ENCODE measurements at places on chromosomes 4 and X.

DNA sequence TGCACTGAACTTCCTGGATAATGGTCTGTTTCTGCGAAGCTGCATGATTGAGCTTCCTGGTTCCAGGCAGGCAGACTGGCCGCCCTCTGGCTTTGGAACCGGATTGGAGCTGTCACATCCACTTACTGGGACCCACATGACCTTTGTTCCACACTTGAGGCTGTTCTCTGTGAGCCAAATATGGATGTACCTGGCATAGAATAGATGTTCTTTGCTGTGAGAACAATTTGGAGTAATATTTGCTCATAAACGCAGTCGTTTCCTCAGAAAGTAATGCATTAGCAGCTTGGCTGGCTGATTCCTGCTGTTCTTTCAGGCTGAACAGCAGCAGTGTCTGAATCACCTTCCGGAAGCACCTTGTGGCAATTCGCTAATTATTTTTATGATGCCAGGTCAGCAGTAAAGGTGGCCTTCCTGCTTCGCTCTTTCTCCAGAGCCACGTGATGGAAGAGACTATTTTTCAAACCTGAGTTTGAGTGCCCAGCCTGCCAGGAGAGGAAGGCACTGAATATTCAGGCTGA, 78.1 kb upstream of the BOD1L1 start:
- no peak for DNase-seq

DNA sequence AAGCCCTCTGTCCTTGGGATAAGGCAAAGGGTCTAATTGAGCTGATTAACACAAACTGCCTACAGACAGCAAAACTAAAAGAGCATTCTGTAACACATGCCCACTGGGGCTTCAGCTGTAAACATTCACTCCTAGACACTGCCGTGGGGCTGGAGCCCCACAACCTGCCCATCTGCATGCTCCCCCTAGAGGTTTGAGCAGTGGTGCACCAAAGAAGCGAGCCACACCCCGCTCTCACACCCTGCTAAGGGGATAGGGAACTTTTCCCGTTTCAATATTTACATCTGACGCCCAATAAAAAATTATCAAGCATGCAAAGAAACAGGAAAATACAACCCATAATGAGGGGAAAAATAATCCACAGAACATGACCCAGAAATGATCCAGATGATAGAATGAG, 46.9 kb upstream of the HSD17B10 start:
- no peak for DNase-seq

GRCh38 chrX:153686711-153687110, 1.0 kb upstream of the SLC6A8 start:
- DNase-seq: no peak

DNA sequence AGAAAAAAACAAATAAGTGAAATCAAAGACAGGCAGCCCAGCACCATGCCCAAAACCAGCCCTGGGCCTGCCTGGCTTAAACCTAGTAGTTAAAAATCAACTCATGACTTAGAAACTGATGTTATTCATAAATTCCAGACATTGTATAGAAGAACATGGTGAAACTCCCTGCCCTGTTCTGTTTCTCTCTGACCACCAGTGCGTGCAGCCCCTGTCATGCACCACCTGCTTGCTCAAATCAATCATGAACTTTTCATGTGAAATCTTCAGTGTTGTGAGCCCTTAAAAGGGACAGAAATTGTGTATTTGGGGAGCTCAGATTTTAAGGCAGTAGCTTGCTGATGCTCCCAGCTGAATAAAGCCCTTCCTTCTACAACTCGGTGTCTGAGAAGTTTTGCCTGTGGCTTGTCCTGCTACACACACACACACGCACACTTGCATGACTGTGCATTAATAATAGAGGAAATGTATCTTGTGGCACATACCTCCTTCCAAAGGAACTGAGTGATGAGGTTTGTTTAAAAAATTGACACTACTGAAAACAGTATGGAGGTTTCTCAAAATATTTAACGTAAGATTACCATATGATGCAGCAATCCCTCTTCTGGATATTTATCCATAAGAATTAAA, 39.2 kb upstream of the UGT2B7 start:
- no peak for DNase-seq

DNA sequence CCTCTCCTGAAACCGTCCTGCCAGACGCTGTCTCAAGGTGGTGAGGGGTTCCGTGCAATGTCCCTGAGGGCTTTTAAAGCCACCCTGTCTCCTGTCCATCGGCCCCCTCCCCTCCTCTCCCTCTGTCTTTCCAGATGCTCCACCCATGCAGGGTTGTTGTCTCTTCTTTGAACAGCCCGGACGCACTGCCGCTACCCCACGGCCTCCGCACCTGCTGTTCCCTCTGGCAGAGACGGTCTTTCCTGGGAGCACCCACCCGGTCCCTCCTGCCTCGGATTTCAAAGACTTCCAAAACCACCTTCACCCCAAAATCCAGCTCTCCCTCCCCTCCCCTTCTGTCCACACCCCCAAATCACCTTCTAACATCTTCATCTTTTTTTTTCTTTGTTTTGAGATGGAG, 4.1 kb upstream of the ASMT start:
- no peak for DNase-seq

DNA sequence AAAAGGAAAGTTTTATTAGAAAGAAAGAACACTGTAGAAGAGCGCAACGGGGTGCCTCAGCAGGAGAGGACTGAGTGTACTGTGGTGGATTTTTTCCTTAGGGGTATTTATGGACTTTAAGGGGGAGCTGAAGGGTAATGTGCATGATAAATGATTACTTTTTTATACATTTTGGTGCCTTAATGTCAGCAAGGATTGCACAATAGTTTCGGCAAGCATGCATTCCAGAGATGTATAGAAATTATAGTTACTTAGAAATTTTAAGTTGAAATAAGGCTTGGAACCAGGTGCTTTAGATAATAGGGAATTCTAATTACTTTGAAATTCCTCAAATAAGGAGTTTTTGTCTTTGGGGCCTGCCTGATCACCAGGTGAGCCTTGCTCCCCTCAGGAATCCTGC, 30.5 kb upstream of the SERPINA7 start:
- no peak for DNase-seq

GRCh38 chr4:7757501-7758471, 181.9 kb downstream of the AFAP1 start:
- no peak for DNase-seq

DNA sequence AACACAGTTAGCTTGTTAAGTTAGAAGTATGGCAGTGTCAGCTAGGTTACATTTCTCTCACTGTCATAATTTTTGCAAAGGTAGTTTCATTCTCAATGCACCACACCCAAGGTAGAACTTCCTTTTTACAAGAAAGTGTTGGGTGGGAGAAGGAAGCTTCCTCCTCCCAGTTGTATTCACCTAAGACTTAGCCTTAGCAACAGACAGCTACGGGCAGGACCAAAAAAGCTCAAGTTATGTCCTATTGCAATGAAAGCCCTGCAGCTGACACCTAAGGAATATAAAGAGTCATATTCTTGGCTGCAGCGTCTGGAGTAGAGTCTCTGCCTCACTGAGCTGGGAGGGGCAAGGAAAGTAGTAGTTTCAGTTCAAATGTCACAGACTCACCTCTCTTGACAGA, 25.1 kb upstream of the PRDM8 start:
- no peak for DNase-seq

DNA sequence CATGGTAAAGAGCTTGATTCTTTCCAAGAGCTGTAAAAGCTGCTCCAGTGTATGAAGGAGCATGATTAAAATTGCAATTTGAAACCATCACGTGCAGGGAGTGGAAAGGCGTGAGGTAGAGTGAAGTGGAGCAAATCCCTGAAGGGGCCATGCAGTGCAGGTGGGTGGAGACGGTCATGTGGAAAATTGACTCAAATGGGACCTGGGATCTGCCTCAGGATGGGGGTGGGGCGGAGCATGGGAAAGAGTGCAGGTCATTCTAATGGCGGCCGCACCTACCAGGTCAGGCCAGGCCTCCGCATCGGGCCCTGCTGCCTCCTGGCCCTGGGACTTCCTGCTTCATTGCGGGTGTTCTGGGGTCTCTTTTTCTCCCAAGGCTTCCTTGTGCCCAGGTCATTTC, 25.3 kb upstream of the TRIM60 start:
- no peak for DNase-seq

All from astrocyte of the cerebellum (primary cell).